ENCODE measurements at places on chromosomes 16 and 17. TPM values are rescaled to one million over a fixed set of nuclear protein-coding genes. Genes with fewer than 3 reads are reported as not detected.

Gene TNRC6A
- 50.7 TPM for polyA plus RNA-seq

- DNase-seq, result no peak
Observed at GRCh38 chr17:42554250-42555121, 1.8 kb downstream of the HSD17B1 start.

DNA sequence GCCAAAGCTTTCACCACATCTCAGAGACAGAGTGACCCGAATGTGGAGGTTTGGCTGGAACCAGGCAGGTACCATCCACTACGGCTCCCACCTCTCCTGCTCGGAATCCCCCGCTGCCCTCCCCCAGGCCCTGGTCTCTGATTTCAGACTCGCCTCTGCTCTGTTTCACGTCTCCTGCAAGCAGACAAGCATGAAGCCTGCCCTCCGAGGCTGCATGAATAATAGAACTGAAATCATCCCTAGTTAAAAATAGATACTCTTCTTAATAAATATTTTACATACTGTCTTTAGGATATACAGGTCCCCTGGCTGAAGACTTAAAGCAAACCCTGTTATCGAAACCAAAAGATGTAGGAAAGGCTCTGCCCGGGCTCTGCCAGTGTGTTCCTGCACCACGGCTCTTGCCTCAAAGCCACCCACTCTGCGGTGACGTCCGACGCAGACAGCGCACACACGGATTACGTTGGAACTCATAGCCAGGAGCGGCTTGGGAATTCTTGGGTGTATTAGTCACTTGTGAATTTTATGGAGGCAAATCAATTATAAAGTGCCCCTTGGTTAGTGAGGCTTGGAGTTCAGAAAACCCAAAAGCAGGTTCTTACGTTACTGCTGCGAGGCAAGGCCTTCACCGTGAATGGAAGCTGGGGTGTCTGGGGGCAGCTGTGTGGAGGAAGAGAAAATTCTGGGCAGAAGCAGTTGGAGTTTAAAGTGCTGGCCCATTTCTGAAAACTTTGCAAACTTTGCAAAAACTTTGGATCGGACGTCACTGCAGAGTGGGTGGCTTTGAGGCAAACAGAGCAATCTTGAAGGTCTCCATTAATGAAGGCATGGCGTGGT is 25.6 kb upstream of the NPTX1 start:
- no peak for DNase-seq

DNA sequence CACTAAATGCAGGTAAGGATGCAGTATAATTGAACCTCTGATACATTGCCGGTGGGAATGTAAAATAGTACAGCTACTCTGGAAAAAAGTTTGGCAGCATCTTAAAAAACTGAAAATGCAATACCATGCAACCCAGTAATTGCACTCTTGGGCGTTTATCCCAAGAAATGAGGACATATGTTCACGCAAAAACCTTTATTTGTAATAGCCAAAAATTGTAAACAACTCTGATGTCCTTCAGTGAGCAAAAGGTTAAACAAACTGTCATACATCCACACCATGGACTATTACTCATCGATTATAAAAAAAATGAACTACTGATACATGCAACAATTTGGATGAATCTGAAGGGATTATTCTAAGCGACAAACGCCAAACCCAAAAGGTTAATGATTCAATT is 16.9 kb downstream of the SYNRG start:
- DNase-seq, result no peak

DNA sequence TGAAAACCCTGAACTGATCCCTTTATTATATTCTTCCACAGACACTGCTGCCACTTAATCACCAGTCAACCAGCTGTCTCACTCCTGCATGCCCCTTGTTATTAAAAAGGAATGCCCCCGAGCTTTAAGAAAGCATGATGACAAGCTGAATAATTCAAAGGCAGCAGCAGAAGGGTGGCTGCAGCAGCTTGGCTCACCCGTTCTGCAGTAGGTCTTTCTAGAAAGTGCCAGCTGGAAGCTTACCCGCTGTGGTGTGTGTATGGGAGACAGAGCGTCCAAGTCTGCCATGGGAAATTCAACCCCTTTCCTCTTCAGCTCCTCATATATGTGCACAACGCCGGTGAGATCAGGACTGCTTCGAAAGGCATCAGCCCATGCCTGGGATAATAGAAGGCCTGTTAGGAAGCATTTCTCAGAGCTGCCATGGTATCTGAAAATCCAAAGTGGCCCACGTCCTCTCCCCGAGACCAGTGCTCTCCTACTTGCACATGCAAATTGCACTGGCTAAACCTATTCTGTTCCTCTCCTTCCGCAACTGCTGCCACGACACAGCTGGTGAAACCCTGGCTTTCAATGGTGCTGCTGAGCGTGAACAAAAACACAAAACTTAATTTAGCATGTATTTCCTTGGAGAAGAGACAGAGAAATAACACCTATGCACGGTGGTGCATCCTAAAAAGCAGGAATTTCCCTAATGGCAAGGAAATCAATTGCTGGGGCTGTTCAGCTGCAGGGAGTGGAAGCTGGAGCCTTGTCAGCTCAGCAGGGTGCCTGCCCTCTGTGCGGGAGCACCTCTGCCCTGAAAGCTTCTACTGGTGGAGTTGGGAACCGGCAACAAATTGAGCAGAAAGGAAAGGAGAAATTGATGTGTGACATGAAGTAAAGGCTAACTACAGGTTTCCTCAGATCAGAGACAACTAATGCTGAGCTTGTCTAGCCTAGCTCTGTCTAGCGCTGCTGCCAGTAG is 47.9 kb upstream of the SREBF1 start:
- DNase-seq, result no peak

Gene HELZ
- polyA plus RNA-seq, result 31.0 TPM

DNA sequence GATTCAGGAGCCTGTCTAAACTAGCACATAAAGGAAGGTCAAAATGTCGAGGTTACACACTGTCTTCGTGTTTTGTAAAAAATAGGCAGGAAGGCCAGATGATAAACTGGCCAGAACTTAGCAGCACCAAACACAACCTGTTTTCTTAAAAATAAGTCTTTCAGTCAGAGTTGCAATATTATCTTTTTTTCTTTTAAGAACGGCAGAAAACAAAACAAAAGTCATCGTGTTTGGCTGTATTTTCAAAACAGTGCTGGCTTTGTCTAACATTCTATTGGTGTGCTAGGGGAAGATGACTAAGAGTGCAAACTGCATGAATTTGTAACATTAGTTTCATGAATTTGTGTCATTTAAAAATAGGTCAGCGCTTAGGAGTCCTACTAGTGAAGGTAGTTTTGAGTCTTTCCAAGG is 5.3 kb downstream of the MAF start:
- no peak for DNase-seq

- no peak for DNase-seq
Observed at GRCh38 chr17:78993241-78993956, 13.7 kb upstream of the LGALS3BP start.

Gene PABPN1L
- polyA plus RNA-seq, result not detected

DNA sequence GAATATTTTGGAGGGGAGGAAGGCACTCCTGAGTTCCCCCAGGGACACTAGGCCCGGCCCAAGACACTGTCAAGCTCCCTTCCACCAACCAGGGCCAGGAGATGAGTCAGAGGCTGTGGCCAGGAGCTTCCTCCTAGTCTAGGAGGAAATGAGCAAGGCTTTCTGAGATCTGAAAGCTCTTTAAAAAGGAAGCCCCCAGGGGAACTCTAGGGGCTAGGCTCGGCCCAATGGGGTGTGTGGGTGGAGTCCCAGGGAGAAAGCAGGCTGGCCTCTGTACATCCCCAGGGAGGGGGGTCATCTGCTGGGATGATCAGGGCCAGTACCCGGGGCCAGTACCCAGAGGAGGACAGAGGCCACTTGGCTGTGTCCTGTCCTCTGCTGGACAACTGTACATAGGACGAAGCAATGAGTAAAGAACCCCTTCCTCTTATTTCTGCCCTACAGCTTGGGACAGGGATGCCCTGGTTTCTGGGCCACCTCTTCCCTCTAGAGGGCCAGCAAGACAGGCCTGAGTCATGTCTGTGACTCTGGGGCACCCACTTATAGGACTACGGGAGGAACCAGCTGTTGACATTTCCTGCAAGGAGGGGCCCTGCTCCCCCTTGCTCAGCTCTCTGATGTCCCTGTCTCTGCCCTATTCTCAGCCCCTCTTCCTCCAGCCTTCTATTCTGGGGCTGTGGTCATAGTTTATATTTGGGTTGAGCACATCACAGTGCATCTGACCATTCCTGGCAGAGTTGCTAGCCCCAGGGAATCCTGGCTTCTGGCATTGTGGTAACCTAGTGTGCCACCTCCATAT is 2.7 kb downstream of the FHOD1 start:
- DNase-seq, result no peak

DNA sequence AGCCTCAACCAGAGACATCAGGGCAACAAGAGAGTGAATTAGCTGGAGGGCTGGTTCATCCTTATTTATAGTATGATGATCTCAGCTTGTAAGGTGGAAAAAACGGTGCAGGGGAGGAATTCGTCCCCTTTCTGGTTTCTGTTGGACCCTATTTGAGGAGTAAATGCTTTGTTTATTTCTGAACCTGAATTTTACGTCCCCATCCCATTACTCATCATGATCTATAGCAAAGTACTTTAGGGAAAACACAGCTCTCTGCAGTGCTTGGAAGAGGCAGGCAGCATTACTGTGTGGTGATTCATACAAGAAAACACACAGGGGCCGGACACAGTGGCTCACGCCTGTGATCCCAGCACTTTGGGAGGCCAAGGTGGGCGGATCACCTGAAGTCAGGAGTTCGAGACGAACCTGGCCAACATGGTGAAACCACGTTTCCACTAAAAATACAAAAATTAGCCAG is 8.0 kb upstream of the VAT1L start:
- DNase-seq, result no peak

- no peak for DNase-seq
Observed at GRCh38 chr17:16935786-16936185, 36.1 kb downstream of the TNFRSF13B start.

Gene ALDOC
- polyA plus RNA-seq, result 23.4 TPM

DNA sequence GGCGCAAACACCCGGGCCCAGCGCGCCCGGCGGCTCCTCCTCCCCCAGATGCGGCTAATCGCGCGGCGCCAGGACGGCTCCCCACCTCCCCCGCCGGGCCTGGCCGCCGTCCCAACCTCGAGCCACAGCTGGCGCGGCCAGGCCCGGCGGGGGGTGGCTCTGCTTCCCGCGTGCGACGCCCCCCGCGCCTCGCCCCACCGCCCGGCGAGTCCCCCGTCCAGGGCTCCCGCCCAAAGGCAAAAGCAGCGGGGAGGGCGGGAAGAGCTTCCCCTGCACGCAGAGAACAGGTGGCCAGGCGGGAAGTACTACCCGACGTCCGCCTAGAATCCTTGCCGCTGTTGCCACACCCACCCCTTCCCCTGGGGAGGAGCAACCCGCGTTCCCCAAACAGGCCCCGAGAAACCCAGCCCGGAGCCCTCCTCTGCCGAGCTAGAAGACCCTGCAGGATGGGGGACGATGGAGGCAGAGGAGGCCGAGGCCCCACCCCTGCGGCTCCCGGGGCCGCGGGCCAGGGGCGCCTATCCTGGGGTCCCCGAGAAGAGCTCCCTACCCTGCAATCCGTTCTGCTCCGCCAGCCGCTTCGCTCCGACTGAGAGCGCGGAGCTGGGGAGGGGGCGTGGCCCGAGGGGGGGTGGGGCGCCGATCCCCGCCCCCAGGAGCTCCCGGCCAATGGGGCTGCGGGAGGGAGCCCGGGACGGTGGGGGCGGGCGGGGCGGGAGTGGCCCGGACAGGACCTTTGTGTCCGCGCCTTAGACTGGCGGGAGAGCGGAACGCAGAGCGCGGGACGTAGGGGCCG is at the start of gene CARHSP1:
Gene CARHSP1, minus strand, starts transcription at position 591 of the 796 bp plus-strand sequence. CDS start 9,678 bp downstream, outside the sequence.
- DNase-seq, result peak; percentile 63

GRCh38 chr17:9071016-9071415 is 49.7 kb downstream of the NTN1 start:
- DNase-seq, result no peak

DNA sequence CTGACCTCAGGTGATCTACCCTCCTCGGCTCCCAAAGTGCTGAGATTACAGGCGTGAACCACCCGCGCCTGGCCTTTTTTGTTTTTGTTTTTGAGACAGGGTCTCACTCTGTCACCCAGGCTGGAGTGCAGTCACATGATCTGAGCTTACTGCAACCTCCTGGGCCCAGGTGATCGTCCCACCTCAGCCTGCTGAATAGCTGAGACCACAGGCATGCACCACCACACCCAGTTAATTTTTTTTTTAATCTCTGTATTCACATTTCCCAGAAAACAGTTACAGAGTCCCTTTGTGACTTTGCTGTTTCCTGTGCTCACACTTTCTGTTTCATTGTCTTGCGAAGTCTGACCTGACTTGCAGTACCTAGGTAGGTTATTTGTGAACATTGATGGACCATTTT is 2.7 kb downstream of the CLUAP1 start:
- no peak for DNase-seq

Gene GDPD1
- 11.8 TPM for polyA plus RNA-seq

- no peak for DNase-seq
Observed at GRCh38 chr16:3021449-3022207, 1.5 kb downstream of the TNFRSF12A start.

Gene AIPL1
- polyA plus RNA-seq, result not detected

- DNase-seq, result no peak
Observed at GRCh38 chr17:79684132-79684985, 46.4 kb upstream of the ENPP7 start.

DNA sequence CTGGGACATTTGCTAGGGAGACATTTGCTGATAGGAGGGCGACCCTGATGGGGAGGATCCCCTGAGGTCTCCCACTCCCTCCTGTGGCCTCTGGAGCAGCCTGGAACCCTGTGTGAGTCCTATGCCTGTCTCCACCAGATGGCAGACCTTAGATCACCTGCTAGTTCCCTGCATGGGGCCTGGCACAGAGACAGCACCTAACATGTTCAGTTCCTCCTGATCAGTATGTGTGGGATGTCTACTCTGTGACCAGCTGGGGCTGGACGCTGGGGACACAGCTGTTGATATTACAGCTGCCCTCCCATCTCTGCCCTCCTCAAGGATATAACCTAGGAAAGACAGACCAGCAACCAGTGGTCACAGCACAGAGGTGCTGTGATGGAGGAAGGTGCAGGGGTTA is 1.1 kb upstream of the ADCY7 start:
- no peak for DNase-seq

DNA sequence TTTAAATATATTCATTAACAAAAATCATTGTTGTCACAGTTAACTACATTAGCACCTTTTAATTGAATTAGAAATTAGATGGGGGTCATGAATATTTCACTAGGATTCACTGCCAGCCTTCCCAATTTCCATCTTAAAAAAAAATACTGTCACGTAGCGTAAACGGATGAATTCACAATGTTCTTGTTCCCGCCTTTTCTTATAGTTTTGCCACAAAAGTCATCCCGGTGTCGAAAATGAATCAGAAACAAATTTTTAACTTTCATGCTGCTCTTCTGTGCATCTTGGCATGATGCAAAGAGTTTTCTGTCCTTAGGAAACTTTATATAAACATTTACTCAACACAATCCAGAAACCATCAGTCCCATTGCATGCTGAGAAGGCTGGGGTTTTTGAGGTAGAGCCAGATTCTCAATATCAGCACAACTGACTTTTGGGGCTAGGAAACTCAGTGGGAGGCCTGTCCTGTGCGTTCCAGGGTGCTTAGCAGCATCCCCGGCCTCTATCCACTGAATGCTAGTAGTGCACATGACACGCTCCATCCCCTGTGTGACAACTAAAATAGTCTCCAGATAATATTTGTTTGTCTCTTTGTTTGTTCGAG is 252.9 kb upstream of the XYLT1 start:
- DNase-seq, result no peak

Gene ZFHX3
- polyA plus RNA-seq, result 16.5 TPM

- no peak for DNase-seq
Observed at GRCh38 chr16:23280483-23280967, 21.6 kb upstream of the SCNN1B start.

Data from right renal cortex interstitium (tissue), 3 donors.